ENCODE measurements at places on chromosomes 12 and 14.

DNA sequence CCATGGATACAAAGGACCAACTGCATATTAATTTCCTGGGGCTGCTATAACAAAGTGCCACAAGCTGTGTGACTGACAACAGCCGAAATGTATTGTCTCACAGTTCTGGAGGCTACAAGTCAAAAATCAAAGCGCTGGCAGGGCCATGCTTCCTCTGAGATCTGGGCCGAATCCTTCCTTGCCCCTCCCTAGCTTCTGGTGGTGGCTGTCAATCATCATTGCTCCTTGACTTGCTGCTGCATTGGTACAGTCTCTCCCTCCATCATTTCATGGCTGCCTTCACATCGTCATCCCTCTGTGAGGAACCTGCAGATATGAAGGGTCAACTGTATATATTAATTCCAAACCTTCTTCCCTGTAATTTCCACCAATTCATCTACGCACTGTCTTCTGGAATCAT, 118.3 kb downstream of the EXOC5 start:
- H3K4me1 ChIP-seq, result no peaks in the 10 kb centered on the region
- no peak overlapping the region for H3K4me3 ChIP-seq
- H3K36me3 ChIP-seq, result no peaks in the 10 kb centered on the region
- H3K27me3 ChIP-seq, result no peaks in the 10 kb centered on the region
- no peak for DNase-seq

DNA sequence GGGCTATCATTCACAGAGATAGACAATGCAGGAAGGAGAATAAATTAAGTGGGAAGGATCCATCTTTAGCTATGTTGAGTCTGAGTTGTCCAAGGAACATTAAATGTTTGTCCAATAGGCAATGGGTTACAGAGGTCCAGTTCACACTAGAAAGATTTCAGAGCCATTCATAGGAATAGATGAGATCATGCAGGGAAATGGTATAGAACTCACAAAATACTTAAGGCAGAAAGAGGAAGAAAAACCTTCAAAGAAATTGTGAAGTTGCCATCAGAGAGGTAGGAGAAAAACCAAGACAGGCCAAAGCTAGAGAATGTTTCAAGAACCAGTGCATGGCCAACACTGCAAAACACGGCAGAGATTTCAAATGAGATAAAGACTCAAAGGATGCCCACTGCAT, 94.1 kb downstream of the PHLDA1 start:
- H3K27ac ChIP-seq, result no peak overlapping the region

- no peaks in the 10 kb centered on the region for H3K4me1 ChIP-seq
- H3K4me3 ChIP-seq, result no peak overlapping the region
- H3K27ac ChIP-seq, result no peak overlapping the region
- no peaks in the 10 kb centered on the region for H3K36me3 ChIP-seq
- no peak for DNase-seq
- no peaks in the 10 kb centered on the region for H3K27me3 ChIP-seq
Observed at GRCh38 chr14:90159688-90160087, 96.7 kb upstream of the PSMC1 start.

GRCh38 chr12:106086696-106087095, 52.1 kb downstream of the NUAK1 start:
- H3K4me3 ChIP-seq, result no peak overlapping the region
- DNase-seq, result no peak

DNA sequence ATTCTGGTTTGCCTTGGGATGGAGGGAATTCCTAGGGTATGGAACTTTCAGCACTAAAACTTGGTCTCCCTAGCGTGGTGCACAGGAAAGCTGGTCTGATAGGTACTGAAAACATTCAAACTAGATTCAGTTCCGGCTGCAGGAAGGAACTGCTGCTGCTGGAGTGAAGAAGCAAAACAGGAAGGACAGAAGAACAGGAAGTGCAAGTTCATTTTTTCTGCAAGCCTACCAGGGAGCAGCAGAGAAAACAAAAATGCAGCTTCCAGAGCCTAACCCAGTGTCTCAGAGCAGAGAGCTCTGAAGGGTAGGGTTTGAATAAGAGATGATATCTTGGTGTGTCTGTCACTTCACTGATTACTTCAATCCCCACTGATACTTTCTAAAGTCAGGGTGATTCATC, 165.2 kb downstream of the VRK1 start:
- peak overlapping the region; percentile 14 for H3K4me3 ChIP-seq
- H3K36me3 ChIP-seq, result no peaks in the 10 kb centered on the region
- peaks cover 62% of the 10 kb centered on the region for H3K4me1 ChIP-seq
- peak; percentile 75 for DNase-seq

DNA sequence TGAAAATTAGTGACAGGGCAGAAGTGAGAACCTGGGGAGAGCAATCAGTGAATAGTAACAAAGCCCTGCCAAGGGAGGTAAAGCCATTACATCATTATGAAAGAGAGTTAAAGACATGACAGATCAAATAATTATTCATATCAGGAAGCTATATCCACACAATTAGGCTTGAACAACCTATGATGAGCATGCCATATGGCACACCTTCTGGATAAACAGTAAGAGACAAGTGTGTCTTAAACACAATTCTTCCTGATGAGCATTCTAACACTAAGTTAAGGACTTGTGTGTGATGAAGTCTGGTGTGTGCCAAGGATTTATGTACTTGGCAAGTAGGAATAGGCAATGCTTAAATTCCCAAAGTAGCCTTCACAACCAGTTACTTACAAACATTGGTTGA, 76.1 kb downstream of the GALNT4 start:
- no peak for DNase-seq
- H3K36me3 ChIP-seq, result no peaks in the 10 kb centered on the region
- H3K27ac ChIP-seq, result no peak overlapping the region

DNA sequence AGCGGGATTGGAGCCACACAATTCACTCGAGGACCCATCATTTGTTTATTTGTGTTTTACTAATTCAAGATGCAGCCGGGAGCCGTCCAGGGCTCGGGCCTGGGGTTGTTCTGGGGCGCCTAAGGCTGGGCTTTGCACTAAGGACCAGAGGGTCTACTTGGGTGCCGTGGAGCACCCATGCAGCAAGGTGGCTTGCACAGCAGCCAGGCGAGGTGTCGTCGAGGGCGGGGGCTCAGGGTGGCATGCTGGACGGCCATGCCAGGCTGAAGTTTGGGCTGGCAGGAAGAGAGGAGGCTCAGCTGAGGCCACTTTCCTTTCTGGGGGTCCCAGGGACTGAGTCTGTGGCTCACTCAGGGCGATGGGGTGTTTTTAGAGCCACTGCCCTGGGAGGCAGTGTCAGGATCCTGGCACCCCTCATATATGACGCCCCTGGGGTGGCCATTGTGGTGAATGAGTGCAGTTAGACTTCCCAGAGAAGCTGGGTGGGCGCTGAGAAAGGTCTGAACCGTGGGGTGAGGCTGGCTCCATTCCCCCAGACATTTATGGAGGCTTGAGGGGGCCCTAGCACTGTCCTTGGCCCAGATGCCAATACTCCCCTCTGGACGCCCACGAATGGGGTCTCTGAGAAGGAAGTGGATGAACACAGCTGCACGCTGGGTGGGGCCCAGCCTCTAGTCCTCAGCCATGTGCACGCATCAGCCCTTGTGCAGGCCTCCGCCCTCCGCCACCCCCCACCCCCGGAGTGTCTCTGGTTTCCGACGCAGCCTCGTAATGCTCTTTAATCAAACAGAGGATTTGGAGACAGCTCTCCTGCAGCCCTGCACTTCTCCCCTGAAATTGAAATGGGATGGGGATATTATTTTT, 11.3 kb downstream of the MEG3 start:
- H3K27ac ChIP-seq, result no peak overlapping the region
- no peaks in the 10 kb centered on the region for H3K27me3 ChIP-seq
- no peaks in the 10 kb centered on the region for H3K4me1 ChIP-seq

DNA sequence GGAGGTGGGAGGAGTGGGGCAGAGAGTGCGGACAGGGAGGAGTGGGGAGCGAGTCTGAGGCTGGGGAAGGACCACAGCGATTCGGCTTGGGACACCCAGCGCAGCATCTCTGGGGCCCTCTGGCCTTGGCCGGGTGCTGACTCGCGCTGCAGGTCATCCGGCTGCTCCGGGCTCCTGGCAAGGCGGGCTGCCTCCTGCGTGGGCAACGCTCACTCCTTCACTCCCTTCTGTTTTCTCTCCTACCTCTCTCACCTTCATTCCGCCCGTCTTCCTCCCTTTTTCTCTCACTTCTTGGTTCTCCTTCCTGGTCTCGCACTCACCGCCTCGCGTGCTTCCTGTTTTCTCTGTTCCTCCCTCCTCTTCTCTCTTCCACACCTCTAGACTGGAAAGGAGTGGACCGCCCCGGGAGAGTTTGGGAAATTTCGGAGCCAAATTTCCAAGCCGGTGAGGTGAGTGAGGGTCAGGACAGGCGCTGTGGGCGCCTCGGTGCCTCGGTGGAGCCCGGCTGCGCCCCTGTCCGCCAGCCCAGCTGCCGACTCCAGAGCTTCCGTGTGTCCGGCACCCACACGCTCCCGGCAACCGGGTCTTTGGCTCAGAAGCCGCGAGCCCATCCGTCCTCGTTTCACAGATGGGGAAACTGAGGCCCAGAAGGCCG, 86.7 kb downstream of the B4GALNT3 start:
- H3K27me3 ChIP-seq, result no peaks in the 10 kb centered on the region
- H3K4me3 ChIP-seq, result no peak overlapping the region
- DNase-seq, result no peak
- no peak overlapping the region for H3K27ac ChIP-seq

- no peak overlapping the region for H3K4me3 ChIP-seq
- no peaks in the 10 kb centered on the region for H3K27me3 ChIP-seq
- DNase-seq, result no peak
- no peaks in the 10 kb centered on the region for H3K36me3 ChIP-seq
- peaks cover 7% of the 10 kb centered on the region for H3K4me1 ChIP-seq
Observed at GRCh38 chr12:132285991-132286681, 43.3 kb downstream of the GALNT9 start.

GRCh38 chr12:38745601-38746000, 159.8 kb downstream of the CPNE8 start:
- H3K4me1 ChIP-seq, result no peaks in the 10 kb centered on the region
- H3K4me3 ChIP-seq, result no peak overlapping the region
- no peak overlapping the region for H3K27ac ChIP-seq
- no peaks in the 10 kb centered on the region for H3K36me3 ChIP-seq
- DNase-seq, result no peak
- no peaks in the 10 kb centered on the region for H3K27me3 ChIP-seq

All from naive thymus-derived CD4-positive, alpha-beta T cell (primary cell).